ENCODE measurements at places on chromosomes 2 and 18. TPM values are rescaled to one million over a fixed set of nuclear protein-coding genes. Genes with fewer than 3 reads are reported as not detected.

FABP1 gene
- polyA plus RNA-seq, result 0.26 TPM

DSC2 gene
- polyA plus RNA-seq, result 6.4 TPM

CNGA3 gene
- polyA plus RNA-seq, result 0.13 TPM

FAP gene
- 105 TPM for polyA plus RNA-seq

GATA6 gene
- polyA plus RNA-seq, result 1.8 TPM

CYP26B1 gene
- 11.4 TPM for polyA plus RNA-seq

RAD51AP2 gene
- polyA plus RNA-seq, result 0.15 TPM

KCNG3 gene
- 0.06 TPM for polyA plus RNA-seq

CHRNG gene
- 143 TPM for polyA plus RNA-seq

CNTNAP5 gene
- not detected for polyA plus RNA-seq

TFCP2L1 gene
- 0.49 TPM for polyA plus RNA-seq

CCBE1 gene
- polyA plus RNA-seq, result 3.1 TPM

PASK gene
- 7.5 TPM for polyA plus RNA-seq

TANC1 gene
- polyA plus RNA-seq, result 34.3 TPM

SERPINB7 gene
- not detected for polyA plus RNA-seq

Measured in muscle of arm (tissue), 14 donors.